Calu3 (cell line): ENCODE measurements at places on chromosomes 6 and 20.

- peak; percentile 15 for DNase-seq
Measured at GRCh38 chr6:16129623-16130401, 926 bp downstream of the MYLIP start.

DNA sequence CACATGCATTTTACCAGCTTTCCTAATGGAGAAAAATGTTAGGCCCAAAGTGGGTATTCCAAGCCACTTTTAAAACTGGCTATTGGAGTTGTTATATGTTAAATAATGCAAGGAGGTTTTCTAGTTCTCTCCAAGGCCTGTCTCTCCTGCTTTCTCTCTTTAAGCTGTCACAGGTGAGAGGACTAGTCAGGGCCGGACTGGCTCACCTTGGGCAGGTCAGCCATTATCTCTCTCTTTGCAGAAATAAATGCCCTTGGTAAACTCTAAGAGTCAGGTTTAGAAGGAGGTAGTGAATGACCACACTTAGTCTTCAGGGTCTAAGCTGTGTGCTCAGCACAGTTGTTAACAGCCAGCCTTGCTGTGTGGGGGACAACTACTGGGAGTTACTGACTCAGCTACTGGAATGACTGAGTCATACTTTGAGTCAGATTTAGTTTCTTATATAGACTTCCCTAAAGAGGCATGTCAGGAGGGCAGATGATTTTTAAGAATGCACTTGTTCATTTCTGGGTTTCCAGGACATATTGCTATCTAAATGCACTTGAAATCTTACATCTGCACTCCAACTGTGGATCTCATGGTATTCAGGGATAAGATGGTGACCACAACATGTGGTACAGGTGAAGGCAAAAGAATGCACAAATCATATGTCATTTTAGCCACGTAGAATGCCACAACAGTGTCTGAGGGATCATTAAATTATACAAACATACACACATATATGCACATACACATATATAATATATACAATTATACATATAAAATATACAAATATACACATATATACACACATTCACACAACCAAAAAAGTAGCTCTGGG lies 719.4 kb downstream of the EPM2A start:
- peak; percentile 10 for DNase-seq

GRCh38 chr6:70336996-70337742 lies 34.3 kb upstream of the COL9A1 start:
- DNase-seq: no peak

DNA sequence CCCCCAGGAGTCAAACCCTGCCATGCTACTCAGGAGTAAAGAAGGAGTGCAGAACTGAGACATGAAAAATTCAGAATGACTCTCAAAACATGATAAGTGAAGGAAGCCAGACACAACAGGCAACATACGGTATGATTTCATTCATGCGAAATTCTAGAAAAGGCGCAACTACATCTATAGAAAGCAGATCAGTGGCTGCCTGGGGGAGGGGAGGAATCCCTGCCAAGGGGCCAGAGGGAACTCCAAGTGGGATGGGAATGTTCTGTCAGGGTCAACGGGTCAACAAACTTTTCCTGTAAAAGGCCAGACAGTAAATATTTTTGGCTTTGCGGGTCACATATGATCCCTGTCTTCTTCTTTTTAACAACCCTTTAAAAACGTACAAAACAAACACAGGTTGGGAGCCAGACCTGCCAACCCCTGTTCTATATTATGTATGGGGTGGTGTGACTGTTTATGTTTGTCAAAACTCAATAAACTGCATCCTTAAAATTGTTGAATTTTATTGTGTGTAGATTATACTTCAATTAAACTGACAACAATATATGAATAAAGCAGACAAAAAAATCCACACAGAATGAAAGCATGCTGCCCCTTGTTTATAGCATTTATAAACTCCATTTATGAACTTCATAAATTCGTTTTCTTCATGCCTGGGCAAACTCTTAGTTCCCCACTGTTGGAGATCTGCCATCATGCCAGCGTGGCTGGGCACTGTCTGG lies 56.6 kb upstream of the TRAF3IP2 start:
- DNase-seq: no peak
